ENCODE measurements at places on chromosomes 5 and 9.

- DNase-seq: no peak
These were observed 315.2 kb upstream of the ATP10B start for GRCh38 chr5:161167016-161167767.

DNA sequence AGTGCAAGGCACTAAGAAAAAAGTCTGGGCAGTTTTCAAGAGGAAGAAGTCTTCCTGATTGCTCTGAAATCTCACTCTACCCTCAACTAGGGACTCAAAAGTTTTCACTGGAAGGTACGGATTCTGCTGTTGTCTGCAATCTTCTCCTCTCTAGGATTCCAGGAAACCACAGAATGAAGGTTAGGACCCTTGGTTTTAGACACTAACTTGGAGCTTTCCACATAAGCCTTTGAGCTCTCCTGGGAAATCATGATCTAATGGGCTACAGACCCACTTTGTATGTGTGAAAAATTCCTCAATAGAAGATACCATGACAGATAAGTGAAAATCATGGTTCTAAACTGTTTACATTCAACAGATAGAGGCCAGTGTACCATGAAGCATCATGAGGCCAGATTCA lies 265.1 kb downstream of the PSAT1 start:
- DNase-seq: no peak

- no peak for DNase-seq
These were observed 147.1 kb downstream of the C5orf15 start for GRCh38 chr5:133821311-133821741.

- DNase-seq: peak; percentile 89
These were observed 106.1 kb downstream of the THBS4 start for GRCh38 chr5:80141147-80141671.

GRCh38 chr5:102536323-102536928 lies 37.6 kb upstream of the SLCO6A1 start:
- DNase-seq: peak; percentile 26

GRCh38 chr5:66609615-66610014 lies 13.4 kb downstream of the MAST4 start:
- DNase-seq: no peak

DNA sequence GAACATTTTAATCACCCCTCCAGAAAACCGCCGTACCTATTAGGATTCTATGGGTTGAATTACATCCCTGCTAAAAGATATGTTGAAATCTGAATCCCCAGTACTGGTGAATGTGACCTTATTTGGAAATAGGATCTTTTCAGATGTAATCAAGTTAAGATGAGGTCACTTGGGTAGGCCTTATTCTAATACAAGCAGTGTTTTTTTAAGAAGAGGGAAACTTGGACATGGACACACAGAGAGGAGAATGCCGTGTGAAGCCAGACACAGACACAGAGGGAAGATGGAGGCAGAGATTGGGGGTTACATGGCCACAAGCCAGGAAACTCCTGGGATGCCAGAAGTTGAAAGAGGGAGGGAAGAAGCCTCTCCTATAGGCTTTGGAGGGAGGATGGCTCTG lies 183.5 kb downstream of the GNA14 start:
- DNase-seq: no peak

DNA sequence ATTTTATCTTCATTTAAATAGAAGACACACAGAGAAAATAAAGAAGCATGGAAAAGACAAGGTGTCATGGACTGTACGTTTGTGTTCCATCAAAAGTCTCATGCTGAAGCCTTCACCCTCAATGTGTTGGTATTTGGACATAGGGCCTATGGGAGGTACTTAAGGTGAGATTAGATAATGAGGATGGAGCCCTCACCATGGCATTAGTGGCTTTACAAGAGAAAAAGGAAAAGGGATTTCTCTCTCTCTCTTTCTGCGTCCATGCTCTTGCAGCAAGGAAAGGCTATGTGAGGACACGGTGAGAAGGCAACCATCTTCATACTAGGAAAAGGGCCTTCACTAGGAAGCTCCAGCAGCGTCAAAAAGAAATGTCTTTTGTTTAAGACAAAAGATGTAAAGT lies 797.0 kb upstream of the CDH10 start:
- DNase-seq: no peak

DNA sequence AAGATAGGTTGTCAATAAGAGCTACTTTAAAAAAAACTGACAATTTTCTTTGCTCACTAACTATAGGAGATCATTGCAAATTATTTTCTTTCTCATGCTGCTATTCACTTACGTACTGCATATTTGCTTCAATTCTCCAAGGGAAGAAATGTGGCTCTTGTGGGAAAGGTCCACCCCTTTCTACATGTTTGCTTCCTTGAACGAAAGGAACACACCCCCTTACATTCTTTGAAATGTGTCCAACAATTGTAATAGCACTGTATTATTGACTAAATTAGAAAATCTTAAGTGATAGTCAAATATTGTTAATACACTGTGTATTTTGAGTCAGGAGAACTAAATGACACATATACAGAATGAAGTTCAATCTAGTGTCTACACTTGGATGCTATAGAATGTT lies 5.2 kb downstream of the MEF2C start:
- DNase-seq: no peak

DNA sequence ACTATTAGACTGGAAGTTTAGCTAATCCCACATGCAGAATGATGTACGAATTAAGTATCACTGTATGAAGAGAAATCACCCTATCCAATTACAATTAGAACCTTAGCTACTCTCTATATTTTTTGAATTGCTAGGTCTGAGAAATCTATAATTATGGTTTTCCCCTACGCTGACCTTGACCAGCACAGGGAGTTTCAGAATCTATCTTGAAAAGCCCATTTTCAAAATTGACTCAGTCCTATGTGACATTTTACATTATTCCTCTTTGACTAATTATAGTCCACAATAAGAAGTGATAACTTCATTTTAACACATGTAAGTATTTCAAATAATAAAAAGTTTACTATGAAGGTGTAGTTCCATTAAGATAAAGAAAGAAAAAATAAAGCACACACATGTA lies 21.5 kb downstream of the NUDT12 start:
- no peak for DNase-seq

GRCh38 chr9:87336914-87337333 lies 160.7 kb upstream of the DAPK1 start:
- DNase-seq: peak; percentile 73

DNA sequence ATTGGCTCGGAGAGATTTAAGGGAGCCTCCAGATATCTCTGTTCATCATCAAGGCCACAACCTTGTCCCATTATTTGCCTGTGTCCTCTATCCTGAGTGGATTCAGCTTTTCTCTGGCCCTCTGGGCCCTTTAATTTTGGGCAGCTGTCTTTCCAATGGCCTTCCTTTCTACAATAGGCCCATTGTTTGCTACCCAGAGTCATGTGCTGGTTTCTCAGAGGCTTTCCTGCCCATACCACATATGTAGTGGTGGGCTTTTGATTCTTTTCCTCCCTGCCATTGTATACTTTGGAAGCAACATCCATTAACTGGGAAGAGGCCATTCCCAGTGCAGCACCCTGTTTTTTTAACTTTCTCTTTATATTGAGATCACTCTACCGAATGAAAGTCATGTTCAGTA lies 233.9 kb upstream of the SGCD start:
- no peak for DNase-seq

DNA sequence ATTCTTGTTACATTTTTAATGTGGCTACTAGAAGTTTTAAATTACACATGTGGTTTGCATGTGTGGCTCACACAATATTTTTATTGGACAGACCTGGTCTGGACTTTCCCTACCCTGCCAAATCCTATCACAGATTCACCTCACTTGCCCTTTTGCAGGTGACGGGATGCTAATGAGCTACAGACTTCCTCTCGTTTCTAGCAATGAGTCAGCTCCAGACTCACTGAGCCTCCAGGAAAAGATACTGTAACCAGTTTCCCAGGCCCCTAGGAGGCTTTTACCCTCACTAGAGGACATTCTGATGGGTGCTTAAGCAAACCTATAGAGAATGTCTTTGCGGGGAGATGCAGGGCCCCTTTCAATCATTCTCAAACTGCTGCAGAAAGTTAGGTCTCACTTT lies 135.4 kb downstream of the WDR41 start:
- no peak for DNase-seq

DNA sequence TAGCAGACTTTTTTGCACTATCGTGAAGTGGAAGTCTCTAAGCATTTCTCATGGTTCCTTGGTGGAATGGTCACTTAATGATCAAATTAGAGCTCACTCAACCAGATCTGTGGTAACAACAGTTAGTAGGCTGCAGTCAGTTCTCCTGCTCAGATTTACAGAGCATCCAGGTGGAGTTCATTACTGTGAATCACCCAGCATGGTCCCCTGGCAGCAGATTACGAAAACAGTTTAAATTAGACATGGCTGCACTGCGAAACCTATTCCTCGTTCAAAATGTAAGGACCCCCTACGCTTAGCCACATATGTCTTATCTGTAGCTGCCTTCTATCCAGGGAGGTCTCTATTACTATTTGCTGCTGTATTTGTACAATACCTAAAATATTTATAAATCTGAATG lies 823.6 kb upstream of the ARRDC3 start:
- DNase-seq: peak; percentile 6

GRCh38 chr9:33043671-33044070 lies 18.6 kb downstream of the DNAJA1 start:
- no peak for DNase-seq

GRCh38 chr5:10457682-10458574 lies 16.2 kb downstream of the ROPN1L start:
- no peak for DNase-seq

DNA sequence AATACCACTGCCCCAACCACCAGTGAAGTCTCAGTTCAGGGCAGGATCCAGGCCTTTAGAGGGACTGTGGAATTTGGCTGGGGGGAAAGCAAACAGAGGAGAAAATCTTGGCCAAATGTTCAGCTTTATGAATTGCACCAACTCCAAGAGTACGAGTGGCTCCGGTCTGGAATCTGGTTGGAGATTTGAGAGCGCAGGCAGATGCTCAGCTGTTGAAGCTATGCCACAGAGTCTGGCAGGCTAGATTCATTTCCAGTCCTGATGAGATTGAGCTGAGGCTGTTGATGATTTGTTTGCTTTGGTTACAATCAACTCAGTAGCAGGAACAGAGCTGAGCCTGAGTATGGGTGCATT lies 9.1 kb upstream of the HSPB3 start:
- DNase-seq: peak; percentile 77

DNA sequence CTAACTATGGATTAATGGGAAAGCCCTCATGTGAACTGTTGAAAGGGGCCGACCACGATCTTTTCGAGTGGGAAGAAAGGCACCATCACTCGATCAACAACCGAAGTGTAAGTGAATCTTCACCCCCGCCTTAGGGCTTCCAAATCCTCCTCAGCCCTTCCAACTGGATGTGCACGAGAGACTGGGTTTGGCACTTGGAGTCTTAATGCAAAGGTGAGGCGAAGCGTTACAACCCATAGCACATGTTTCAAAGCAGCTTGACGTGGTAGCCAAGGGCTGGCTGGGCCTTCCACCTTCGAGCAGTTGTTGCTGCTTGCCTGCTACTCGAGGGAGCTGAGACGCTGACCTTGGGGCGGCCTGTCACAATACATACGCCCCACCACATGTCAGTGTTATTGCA lies 5.7 kb upstream of the LCN9 start:
- DNase-seq: no peak

GRCh38 chr5:169838688-169839087 lies 141.6 kb downstream of the INSYN2B start:
- no peak for DNase-seq

- peak; percentile 49 for DNase-seq
These were observed 80.5 kb downstream of the STK10 start for GRCh38 chr5:172107571-172107970.

- no peak for DNase-seq
These were observed 46.3 kb downstream of the GGTA1 start for GRCh38 chr9:121453232-121453892.

DNA sequence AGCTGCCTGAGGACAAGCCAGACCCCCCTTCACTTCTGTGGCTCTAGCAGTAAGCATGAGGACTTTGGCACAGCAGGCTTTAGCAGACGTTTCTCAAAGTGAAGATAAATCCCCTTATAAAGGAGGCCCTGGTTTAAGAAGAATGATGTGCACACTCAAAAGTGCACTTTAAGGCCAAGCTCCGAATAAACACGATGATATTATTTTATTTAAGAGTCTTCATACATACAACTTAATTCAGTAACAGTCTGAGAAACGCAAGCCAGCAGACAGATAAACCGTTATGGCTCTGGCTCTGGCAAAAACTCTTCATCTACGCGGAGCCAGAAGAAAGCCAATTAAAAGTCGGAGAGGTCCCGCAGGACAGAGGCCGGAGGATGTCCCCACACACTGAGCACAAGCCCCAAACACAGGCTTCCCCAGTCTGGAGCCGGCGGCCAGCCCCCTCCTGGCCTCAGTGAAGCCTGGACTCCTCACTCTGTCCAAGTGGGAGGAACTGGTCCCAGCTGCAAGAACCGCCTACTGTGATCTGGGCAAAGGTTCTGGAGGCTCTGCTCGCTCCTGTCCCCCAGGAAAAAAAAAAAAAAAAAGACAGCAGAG lies 44.6 kb downstream of the ADAMTS2 start:
- peak; percentile 65 for DNase-seq

- DNase-seq: no peak
These were observed 166.1 kb downstream of the MARCHF11 start for GRCh38 chr5:16013334-16014065.

DNA sequence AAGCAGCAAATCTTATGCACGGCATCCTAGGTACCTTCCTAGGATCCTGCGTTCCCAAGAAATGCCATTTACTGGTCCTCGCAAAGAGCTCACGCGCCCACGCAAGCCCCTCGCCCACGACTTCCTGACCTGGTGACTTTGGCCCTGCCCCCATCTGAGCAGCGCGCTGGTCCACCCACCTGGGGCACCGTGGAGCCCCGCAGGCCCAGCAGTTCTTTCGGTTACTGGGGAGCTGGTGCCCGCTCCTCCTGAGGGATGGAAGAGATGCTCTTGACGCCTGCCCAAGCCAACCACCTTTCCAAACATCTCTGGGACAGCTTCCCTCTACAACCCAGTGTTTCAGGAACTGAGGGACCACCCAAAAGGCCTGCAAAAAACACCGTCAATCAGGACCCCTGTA lies 16.7 kb downstream of the EQTN start:
- no peak for DNase-seq

DNA sequence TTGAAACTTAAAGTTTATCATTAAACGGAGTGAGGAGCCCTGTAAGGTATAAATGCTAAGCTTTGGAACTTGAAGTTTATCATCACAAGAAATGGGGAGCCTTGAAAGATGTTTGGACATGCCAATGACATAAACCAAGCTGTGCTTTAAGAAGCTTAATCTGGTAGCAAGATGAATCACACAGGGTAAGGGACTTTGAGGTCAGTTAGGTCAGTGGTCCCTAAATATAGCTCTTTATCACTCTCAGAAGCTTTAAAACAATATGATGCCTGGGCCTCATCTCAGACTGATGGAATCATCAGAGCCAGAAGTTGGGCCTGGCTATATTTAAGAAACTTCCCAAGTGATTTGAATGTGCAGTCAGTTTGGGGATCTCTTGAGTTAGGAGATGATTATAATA lies 85.7 kb downstream of the TNC start:
- DNase-seq: no peak

GRCh38 chr9:130806327-130806716 lies 28.7 kb upstream of the ABL1 start:
- no peak for DNase-seq

GRCh38 chr9:132008855-132009812 lies 70.5 kb downstream of the MED27 start:
- no peak for DNase-seq

- no peak for DNase-seq
These were observed 17.6 kb upstream of the AGGF1 start for GRCh38 chr5:77012601-77013000.
